ENCODE measurements at places on chromosomes 13 and 19.
A peak's percentile ranks its signal among the peaks of the same experiment; 100 is the strongest.

- DNase-seq: no peak
Measured at GRCh38 chr19:47507924-47508553, 6.8 kb downstream of the NAPA start.

DNA sequence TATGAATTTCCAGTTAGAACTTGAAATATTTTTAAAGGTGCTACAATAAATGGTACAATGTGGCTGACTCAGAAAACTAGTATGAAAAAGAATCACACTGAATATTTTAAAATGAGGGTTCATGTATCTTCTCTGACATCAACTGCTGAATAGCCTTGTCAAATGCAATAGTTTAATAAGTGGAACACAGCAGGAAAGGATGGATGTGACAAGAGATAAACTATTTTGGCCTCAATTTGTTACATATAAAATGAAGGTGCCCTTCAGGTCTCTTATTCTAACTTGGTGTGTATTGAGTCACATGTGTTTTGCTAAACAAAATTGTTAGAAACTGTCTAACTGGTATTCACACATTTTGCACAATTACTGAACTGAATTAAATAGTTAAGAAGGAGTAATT is 1018.4 kb upstream of the PCDH20 start:
- no peak for DNase-seq

- DNase-seq: no peak
Measured at GRCh38 chr19:33780251-33780650, 16.4 kb upstream of the KCTD15 start.

- DNase-seq: no peak
Measured at GRCh38 chr19:38583219-38583984, 34.4 kb downstream of the MAP4K1 start.

DNA sequence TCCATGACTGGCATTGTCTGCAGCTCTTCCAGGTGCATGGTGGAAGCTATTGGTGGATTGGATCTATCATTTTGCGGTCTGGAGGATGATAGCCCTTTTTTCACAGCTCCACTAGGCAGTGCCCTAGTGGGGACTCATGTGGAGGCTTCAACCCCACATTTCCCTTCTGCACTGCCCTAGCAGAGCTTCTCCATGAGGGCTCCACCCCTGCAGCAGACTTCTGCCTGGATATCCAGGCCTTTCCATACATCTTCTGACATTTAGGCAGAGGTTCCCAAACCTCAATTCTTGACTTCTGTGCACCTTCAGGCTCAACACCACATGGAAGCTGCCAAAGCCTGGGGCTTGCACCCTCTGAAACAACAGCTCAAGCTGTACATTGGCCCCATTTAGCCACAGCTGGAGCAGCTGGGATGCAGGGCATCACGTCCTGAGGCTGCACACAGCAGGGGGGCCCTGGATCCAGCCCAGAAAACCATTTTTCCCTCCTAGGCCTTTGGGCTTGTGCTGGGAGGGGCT is 800.2 kb upstream of the MIR17HG start:
- DNase-seq: no peak

- no peak for DNase-seq
Measured at GRCh38 chr19:28444362-28444761, 768.6 kb downstream of the UQCRFS1 start.

- no peak for DNase-seq
Measured at GRCh38 chr13:49527123-49527522, 31.4 kb downstream of the PHF11 start.

DNA sequence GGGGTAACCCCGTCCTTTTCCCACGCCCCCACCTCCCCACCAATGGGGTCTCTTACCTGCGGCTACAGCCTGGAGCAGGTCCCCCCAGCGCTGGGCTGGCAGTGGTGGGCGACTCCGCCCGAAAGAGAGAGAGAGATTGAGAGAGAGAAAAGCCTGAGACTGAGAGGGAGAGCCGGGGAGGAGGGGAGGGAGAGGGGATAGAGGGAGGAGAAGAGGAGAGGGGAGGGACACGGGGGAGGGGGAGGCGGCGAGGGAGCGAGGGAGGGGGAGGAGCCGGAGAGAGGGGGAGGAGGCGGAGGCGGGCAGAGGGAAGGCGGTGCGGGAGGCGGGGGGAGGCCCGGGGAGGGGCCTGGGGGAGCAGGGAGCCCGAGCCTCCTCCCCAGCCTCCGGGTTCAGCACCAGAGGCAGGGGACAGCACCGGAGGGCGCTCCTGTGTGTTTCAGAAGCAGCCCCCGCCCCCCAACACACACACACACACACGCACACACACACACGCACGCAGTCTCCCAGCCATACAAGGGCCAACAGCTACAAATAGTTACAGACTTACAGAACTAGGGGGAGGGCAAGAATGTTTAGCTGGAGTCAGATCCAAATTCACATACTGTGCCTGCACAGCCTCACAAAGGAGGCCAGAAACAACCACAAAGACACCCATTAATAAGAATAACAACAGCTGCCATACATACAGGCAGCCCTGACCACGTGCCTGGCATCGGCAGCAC is at the start of gene SLC8A2:
Gene SLC8A2 (minus strand): TSS at position 161 of the 725 bp plus-strand sequence. CDS start 5,490 bp downstream, outside the sequence.
- DNase-seq: peak; percentile 64

- no peak for DNase-seq
Measured at GRCh38 chr19:46361915-46362314, 15.0 kb downstream of the PPP5C start.
